ENCODE measurements at places on chromosomes 7 and 10.

- no peak for DNase-seq
These were observed 780.3 kb downstream of the LRMDA start for GRCh38 chr10:76211691-76212090.

DNA sequence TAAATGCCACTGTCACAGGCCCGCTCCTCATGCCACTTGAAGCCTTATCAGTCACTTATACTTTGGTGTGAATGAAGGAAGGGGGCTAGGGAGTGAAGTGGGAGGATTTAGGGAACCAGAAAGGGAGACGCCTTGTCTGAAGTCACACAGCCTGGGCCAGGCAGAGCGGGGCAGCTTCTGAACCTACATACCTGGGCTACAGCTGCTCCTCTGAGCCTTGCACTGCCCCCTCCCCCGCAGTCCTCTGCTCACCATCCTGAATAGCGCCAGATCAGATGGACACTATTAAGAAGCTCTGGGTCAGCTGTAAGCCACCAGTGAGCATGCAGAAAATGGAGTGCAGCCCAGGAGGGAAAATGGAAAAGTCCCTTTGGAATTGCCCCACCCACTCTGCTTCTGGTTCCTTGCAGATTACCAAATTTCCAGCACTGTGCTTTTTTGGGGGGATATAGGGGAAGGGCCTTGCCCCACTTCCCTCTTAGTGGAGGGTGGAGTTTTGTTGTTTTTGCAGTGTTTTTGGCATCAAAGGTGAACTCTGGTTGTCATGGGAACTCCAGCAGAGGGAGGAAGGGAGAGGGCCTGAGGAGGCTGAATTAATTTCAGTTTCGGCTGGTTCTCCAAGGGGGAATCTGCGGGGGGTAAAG lies 35.0 kb upstream of the ADCYAP1R1 start:
- no peak for DNase-seq

GRCh38 chr10:102413053-102413705 lies 5.4 kb downstream of the PSD start:
- no peak for DNase-seq

DNA sequence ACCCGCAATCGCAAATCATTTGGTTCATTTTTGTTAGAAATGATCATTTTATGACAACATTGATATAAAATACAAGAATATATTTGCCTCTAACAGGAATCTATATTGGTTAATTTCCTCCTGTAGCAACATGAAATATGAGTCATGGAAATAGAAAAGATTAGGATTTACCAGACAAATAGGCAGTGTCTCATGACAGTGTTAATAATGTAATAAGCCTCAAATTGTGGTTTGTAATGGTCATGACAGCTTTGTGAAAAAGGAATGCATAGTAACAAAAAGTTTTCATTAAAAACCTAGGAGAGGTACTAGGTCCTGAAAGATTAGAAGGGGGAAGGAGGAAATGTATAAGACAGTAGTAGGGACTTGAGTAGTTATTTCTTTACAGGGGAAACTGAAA lies 7.9 kb upstream of the SLK start:
- no peak for DNase-seq

DNA sequence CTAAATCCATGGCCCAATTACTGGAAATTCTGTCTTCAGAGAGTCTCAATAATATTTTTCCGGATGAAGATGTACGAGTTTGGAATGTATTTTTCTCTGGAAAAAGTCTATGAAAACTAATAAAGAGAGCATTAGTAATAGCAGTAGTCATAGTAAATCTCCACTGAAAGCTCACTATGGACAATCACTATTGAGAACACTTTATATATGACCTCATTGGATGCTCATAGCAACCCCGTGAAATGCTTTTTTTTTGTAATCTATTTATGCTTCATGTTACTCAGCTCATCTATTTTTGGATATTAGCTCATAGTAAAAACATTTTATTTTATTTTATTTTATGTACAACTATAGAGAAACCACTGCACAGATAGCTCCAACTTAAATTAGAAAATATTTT lies 94.3 kb upstream of the MYO3A start:
- no peak for DNase-seq

DNA sequence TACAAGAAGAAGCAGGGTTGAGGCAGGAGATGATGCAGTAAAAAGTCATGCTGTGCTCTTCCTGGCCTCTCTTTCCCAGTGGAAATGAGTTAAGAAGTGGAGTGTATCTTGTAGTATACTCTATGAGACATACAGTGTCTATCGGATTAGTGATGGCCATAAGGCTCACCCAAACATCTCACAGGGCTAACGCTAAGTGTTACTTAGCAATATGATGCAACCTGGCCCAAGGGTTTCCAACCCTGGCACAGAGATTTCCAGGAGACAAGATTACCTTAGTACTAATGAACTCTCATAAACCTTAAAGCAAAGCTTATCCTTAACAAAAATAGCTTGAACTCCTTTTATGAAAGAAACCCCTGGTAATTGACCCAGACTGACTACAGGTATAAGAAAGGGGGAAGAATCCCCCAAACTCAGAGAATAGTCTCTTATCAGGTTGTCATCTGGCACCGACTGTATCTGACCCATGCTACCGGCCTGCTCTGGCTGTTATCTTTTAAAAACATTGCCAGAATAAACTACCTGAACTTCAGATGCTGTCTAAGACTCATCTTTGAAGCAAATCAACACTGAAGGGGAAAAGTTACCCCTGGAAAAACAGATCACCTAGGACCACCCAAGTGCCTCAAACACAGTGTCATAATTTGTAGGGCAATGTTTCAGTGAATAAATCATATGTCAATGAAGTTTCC lies 1002.0 kb downstream of the REEP3 start:
- DNase-seq, result no peak
